Activated CD4-positive, CD25-positive, alpha-beta regulatory T cell treated with anti-CD3 and anti-CD28 coated beads, Interleukin-2, amount 50 U/mL, for 72 hours (primary cell): ENCODE measurements at places on chromosomes 5 and 9.

GRCh38 chr5:57276353-57276752 is 102.5 kb downstream of the GPBP1 start:
- DNase-seq = no peak

DNA sequence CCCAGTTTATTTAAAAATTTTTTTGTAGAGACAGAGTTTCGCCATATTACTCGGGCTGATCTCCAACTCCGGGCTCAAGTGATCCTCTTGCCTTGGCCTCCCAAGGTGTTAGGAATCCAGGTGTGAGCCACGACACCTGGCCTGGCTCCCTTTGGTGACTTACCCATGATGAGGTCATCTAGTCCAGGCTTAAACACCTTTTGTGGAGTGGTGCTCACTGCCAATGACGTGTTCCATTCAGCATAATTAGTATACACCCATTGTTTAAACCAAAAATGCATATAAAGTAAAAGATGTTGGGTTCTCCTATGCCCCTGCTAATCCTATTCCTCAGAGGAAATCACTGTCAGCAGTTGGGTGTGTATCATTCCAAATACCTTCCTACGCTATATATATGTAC is 91.0 kb downstream of the HSPA4 start:
- DNase-seq = no peak

DNA sequence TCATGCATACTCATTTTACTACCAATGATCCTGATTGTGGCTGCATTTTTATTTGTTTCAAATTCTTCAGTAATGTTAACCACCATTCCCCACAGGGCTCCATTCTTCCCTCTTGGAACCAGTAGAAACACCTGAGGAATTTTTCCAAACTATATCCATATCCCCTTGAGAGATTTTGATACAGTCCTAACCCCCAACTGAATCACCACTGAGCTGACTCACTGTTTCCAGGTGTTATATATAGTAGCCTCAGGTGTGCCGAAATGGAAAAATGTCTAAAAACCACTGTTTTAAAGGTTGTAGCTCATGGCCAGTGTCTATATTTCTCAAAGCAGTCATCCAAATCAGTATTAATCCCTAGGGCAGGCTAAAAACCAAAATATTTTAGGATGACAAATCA is 85.2 kb downstream of the MRPS27 start:
- no peak for DNase-seq

DNA sequence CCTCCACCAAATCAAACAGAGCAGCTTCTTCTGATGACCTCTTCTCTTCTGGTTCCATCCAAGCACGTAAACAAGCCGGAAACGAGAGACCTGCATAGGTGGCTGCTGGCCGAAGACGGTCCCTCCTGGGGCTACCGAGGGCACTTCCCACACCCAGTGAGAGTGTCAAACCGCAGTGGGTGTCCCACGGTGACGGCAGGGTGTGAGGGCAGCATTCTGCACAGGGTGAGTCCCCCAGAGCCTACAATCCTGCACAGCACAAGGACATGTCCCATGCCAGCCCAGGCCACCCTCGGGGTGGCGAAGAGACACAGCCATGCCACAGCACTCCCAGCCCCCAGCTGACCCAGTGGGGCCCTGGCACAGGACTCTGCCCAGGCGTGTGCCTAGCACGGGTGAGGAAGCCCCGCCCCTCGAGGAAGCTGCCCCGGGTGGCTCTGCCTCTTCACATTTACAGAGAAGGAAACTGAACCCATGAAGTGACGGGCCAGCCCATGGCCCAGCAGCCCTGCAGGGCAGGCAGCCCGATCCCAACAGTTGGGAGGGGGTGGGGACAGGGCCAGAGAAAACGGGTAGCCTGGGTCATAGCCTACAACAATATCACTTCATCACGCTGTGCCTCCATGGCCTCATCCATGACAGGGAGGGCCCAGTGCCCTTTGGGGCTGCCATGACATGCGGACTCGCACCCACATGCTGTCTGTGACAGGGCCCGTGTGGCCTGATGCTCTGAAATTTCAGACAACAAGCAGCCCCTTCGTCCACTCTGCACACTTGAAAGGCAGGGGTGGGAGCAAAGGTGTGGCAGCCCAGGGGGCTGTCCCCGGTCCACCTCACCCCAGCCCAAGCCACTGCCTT is 43.2 kb downstream of the SEMA4D start:
- no peak for DNase-seq

- no peak for DNase-seq
These were observed 7.1 kb upstream of the CD180 start for GRCh38 chr5:67203701-67204074.

- no peak for DNase-seq
These were observed 173.7 kb upstream of the POU5F2 start for GRCh38 chr5:93915142-93915553.

- peak; percentile 26 for DNase-seq
These were observed 16.0 kb upstream of the SLC9A3 start for GRCh38 chr5:540071-540905.

- DNase-seq = no peak
These were observed 17.0 kb downstream of the CDK5RAP2 start for GRCh38 chr9:120562861-120563443.

- peak; percentile 57 for DNase-seq
These were observed 557 bp upstream of the PHF2 start for GRCh38 chr9:93575796-93576257.

GRCh38 chr5:109230369-109230768 is 179.4 kb downstream of the PJA2 start:
- DNase-seq = no peak

- DNase-seq = no peak
These were observed 169.7 kb upstream of the MVB12B start for GRCh38 chr9:126156898-126157297.

DNA sequence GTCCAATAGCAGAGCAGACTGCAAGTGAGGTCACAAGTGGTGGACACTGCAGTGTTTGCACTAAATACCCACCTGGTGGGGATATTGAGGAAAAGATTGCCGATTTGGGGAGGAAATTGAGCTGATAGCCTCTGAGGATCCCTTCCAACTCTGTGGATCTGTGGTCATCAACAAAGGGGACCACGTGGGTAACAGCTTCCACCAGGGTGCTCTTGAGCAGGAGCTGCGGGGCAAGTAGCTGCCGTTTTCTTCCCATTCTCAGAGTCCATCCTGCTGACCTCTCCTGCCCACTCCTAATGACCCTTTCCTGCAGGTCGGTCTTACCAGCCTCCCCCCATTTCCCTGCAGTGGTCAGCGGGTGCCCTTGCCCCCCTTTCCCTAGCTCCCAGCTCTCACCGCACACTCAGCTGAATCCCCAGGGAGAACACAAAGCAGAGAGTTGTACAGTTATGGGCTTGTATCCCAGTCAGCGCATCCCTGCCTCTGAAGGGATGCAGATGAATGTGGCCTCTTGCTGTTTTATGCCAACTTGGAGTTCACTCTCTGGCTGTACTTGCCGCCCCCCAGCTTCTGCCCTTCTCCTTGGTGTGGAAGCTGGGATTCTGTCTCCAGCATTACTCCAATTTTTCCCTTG is 18.0 kb downstream of the DAPK1 start:
- DNase-seq = no peak

DNA sequence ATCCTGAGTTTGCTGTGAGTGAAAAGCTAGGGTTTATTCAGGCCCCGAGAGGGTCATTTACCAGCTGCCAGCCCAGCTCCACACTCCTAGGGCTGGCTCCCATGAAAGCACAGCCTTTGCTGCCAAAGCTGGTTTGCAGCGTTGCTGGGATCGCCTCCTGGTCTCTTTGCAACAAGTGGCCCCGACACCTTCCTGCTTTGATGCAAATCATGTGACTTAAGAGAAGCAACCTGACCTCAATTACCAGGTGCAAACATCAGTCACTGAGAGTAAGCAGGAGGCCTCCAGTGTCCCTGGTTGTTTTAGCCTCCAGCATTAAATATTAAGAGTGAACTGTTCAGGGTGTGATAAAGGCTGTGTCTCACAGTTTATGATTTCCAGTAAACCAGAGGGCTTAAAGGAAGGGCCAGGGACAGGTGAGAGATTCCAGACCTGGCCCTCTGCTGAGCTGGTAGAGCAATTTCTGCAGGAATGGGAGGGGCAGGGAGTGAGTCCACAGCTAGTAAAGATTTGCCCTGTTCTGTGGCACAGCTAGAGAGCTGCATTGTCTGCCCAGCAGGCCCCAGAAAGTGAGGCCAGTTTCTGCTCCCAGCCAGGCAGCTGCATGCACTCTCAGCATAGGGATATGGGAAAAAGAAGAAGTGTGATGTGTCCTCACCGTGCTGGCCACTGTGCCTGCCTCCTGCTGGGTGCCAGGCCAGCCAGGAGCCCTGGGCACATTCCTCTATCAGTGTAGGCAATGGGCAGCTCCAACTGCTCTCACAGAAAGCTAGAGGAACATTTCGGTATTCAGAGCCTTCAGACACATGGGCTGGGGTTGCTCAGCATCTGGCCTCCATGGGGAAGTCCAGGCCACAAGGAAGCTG is 58.0 kb downstream of the SLC22A5 start:
- DNase-seq = peak; percentile 47

- DNase-seq = no peak
These were observed 3.4 kb downstream of the SARDH start for GRCh38 chr9:133734590-133735414.

- DNase-seq = no peak
These were observed 23.8 kb downstream of the DAB2 start for GRCh38 chr5:39400713-39401578.

- DNase-seq = no peak
These were observed 11.8 kb downstream of the NR2F1 start for GRCh38 chr5:93594591-93595419.

- DNase-seq = no peak
These were observed 66.1 kb downstream of the SPTLC1 start for GRCh38 chr9:92048924-92049625.
